NCI-H510A treated with DMSO at 0.1 percent for 48 hours (cell line): ENCODE measurements at places on chromosomes 1 and 21.

DNA sequence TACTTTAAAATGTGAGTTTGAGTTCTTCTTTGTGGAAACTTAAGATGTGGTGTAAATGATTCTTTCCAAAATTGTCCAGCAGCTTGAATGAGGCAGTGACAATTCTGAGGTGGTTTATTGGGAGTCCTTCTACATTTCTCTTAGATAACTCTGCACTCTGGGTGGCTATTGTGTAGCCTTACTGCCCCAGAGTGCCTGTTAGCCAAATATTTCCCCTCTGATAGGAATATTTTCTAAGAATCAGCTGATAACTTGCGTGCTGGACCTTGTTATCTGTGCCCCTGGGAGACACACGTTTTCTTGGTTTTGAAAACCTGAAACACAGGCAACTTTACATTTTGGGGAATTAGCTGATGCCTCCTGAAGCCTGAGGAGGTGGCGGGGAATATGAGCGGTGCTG lies 91.6 kb downstream of the CD247 start:
- no peak for DNase-seq

GRCh38 chr21:45364468-45365185 lies 40.3 kb upstream of the COL18A1 start:
- no peak for DNase-seq

DNA sequence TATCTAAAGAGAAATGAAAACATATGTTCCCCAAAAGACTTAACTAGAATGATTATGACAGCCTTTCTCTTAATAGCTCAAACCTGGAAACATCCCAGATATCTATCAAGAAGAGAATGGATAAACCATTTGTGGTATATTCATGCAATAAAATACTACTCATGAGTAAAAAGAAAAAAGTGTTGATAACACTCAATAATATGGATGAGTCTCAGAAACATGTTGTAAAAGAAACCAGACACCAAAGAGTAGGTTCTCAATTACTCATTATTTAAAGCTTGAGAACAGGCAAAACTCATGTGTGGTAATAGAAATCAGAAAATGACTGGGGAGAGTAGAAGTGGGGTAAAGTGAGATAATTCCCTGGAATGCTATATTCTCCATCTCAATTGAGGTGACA lies 154.1 kb downstream of the PHTF1 start:
- no peak for DNase-seq

- DNase-seq: no peak
Measured at GRCh38 chr1:41773144-41773591, 145.6 kb downstream of the HIVEP3 start.

DNA sequence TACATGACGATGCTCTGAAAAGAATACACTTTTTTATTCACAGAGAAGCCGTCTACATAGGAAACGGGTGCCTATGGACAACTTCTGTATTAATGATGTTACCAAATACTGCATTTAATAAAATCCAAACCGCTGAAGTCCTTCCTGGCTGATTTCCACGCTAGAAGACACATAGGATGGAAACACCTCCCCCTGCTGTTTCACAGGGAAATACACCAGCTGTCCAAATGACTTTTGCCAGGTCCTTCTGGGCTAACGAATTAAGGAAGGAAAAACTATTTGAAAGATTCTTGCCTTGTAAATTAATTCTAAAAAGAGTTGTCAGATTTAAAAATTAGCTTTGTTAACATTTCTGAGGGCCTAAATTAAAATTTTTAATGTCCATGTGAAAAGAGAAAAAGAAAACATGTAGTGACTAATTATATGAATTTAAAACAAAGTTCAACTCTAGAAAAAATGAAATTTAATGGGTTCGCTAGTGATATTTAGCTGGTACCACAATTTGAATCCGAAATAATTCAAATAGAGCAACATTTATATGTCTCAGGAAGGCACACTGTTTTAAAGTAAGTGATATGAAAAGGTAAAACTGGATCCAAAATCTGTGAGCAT lies 146.0 kb downstream of the RERE start:
- DNase-seq: peak; percentile 93

- no peak for DNase-seq
Measured at GRCh38 chr1:100347009-100347966, 5.0 kb upstream of the CDC14A start.

DNA sequence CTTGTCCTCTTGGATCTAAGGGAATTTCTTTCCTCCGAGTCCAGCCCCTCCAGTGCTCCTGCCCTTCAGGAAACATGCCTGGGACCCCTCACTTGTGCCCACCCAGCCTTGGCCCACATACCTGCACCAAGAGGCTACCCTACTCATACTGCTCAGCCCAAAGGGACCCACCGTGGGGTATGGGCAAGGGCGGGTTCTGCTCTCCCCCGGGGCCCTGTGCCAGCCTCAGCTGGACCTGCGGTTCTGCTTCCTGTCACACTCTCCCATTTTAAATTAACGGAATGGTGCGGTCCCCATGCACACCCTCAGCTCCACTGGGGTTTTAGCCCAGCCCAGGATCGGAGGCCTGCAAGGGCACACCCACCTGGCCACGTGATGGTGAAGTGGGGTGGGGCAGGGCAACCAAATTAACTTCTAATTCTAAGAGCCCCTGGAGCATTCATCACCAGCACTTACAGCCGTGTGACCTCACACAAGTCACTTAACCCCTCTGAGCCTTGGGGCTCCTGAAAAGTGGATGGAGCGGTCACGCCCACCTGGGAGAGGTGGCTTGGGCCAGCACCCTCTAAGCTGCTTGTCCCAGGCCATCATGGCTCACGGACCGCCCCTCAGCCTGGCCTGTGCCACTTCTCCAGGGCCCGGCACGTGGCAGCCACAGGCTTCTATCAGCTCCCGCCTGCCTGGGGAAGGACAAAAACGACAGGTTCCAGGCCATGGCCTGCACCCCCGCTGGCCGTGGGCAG lies 28.3 kb downstream of the TP73 start:
- no peak for DNase-seq

GRCh38 chr1:197865809-197866208 lies 36.6 kb upstream of the C1orf53 start:
- DNase-seq: no peak

DNA sequence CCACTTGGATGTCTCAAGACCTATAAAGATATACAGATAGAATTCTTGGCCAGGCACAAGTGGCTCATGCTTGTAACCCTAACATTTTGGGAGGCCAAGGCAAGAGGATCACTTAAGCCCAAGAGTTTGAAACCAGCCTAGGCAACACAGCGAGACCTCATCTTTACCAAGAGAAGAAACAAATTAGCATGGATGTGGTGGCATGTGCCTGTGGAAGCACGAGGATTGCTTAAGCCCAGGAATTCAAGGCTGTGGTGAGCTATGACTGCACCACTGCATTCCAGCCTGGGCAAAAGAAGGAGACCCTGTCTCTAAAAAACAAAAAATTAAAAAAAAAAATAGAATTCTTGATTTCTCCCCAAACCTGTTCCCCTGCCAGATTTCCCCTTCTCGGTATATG lies 8.3 kb downstream of the ASAP3 start:
- no peak for DNase-seq

- DNase-seq: peak; percentile 17
Measured at GRCh38 chr1:246503341-246503740, 3.7 kb downstream of the SMYD3 start.

- DNase-seq: peak; percentile 21
Measured at GRCh38 chr1:180155182-180155682, 563 bp downstream of the QSOX1 start.

GRCh38 chr1:149899460-149900284 lies at the start of gene BOLA1:
Gene BOLA1 (plus strand): TSS chr1:149899568. CDS start chr1:149900060, 492 bp downstream.
- DNase-seq: peak; percentile 89

GRCh38 chr21:37496972-37497371 lies 130.4 kb downstream of the DYRK1A start:
- DNase-seq: no peak

GRCh38 chr1:185017338-185017737 lies 28.0 kb upstream of the RNF2 start:
- no peak for DNase-seq

DNA sequence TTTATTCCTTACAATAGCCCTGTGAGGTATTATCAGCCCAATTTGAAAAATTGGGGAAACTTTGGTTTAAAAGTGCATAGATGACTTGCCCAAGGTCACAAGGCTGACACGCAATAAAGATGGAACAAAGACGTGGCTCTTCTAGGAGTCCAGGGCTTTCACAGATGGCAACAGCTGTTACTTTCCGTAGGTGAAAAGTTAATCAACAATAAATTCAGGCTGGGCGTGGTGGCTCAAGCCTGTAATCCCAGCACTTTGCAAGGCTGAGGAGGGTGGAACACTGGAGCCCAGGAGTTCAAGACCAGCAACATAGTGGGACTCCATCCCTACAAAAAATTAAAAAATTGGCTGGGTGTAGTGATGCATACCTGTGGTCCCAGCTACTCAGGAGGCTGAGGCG lies 87.8 kb upstream of the ATF3 start:
- DNase-seq: no peak

GRCh38 chr1:30745156-30745833 lies 12.3 kb downstream of the LAPTM5 start:
- no peak for DNase-seq

DNA sequence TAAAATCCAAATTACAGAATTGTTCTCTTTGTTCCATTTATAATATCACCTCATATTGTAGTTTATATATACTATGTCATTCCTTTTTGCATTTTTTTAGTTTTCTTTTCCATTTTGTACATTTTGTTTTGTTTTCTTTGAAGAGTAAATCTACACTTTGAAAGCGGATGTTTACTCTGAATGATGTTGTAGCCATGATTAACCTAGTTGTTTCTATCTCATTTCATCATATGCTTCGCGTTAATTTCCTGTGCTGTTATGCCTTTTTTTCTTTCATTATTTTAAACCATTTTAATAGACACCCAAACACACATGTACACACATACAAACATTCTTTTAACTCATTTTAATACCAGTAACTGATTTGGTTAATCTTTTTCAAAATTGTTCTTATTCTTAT lies 5.3 kb downstream of the OR2T6 start:
- DNase-seq: no peak

DNA sequence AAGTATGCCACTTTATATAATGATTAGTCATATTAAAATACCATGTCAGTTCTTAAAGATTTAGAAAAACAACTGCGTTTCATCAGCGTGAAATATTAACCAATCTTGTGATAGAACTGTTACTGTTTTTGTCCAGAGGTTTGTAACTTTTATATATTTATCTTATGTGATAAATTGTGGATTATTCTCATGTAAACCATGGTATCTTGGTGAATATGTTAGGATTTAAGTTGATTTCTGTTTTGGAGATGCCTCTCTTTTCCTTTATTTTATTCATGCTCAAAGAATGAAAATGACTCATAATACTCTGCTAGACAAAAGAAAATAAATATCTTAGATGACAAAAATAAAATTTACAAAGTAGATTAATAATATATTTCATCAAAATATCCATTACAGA lies 88.4 kb downstream of the ADGRL4 start:
- DNase-seq: no peak

GRCh38 chr1:180560868-180561600 lies 2.3 kb downstream of the OVAAL start:
- DNase-seq: no peak

DNA sequence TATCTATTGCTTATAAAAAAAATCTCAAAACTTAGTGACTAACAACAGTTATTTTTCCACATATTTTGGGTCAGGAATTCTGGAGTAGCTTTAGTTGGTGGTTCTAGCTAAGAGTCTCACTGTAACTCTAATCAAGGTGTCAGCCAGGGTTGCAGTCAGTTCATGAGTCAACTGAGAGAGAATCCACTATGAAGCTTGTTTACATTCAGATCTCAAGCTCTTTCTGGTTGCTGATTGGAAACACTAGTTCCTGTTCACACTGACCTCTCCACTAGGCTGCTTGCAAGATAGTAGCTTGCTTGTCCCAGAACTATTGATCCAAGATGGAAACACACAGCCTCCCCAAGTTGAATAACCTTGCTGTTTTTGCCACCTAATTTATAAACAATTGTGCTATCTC lies 1192.1 kb upstream of the B3GALT2 start:
- no peak for DNase-seq

DNA sequence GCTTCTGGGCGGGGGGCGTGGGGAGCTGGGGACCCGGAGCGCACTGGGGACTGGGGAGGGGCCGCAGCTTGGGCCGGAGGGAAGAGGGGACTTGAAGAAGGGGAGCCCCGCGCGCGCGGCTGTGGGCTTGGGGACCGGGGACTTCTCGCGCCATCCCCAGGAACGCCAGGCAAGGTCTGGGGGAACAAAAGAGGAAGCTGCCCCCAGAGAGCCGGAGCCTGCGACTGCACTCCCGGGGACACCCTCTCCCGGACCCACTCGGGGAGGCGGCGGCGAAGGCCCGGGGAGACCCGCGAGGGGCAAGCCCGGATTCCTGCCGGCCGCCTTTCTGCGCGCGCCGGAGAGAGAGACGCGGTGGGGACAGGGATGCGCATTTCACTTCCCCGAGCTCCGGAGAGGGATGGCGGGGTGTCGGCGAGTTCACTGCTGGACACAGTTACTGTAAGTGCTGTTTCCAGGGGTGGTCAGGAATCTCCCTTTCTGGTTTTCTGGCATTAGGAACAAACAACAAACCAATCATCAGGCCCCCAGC lies 732 bp downstream of the ABCG1 start:
- DNase-seq: peak; percentile 51

- DNase-seq: no peak
Measured at GRCh38 chr1:20569523-20570098, 17.2 kb downstream of the FAM43B start.

- DNase-seq: no peak
Measured at GRCh38 chr1:11483581-11484320, 4.8 kb downstream of the DISP3 start.

DNA sequence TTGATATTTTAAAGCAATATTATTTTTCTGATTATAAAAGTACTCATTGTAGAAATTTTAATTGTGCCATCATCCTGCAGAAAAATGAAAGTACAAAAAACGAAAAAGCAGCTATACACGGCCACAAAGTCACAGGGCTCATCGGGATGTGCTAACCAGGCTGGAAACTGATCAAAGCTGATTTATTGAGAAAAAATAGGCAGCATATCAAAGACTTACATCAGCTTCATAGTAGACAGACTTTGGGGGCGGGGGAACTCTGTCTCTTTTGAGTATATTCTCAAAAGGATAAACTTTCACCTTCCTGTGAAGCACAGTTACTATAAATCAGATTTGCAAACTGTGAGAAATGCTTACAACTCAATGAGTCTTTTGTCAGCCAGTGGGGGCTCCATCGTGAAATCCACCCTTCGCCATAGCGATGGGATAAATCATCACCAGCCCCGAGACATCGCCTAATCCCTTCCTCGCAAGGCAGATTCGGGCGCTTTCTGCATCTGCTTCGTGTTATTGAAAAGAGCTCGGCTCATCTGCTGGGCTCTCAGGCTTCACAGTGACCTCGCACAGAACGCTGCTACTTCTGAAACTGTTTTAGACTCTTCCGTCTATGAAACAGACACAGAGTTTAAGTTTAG lies 69.2 kb upstream of the ERG start:
- DNase-seq: no peak
